ENCODE measurements at places on chromosomes 6 and 20. TPM values are rescaled to one million over a fixed set of nuclear protein-coding genes. Genes with fewer than 3 reads are reported as not detected.

Gene GSTA3
- not detected for total RNA-seq

Gene FAM83C
- total RNA-seq = not detected

Gene AKAP7
- 3.3 TPM for total RNA-seq

Gene ZC3H12D
- not detected for total RNA-seq

Gene MLN
- not detected for total RNA-seq

Gene CYP21A2
- 0.32 TPM for total RNA-seq

Gene GPR63
- total RNA-seq = 0.13 TPM

Gene ARMH2
- not detected for total RNA-seq

Gene SLC22A1
- not detected for total RNA-seq

Gene SCRT2
- total RNA-seq = not detected

Gene HSD17B8
- 4.0 TPM for total RNA-seq

Gene TPMT
- 10.9 TPM for total RNA-seq

Gene CCN2
- total RNA-seq = 2,886 TPM

Gene TREM2
- total RNA-seq = not detected

Gene GJA10
- total RNA-seq = not detected

Gene SEL1L2
- total RNA-seq = not detected

Gene TRIM40
- total RNA-seq = not detected

Gene ABHD16B
- total RNA-seq = not detected

Gene NOX3
- total RNA-seq = not detected

Gene AHI1
- 20.7 TPM for total RNA-seq

Gene SMLR1
- not detected for total RNA-seq

Gene NMBR
- not detected for total RNA-seq

Gene OLIG3
- total RNA-seq = not detected

Gene CRISP3
- not detected for total RNA-seq

Gene C20orf202
- total RNA-seq = not detected

Gene TGM3
- total RNA-seq = not detected

Gene CALHM6
- not detected for total RNA-seq
